ENCODE measurements at places on chromosomes 11 and 22.

DNA sequence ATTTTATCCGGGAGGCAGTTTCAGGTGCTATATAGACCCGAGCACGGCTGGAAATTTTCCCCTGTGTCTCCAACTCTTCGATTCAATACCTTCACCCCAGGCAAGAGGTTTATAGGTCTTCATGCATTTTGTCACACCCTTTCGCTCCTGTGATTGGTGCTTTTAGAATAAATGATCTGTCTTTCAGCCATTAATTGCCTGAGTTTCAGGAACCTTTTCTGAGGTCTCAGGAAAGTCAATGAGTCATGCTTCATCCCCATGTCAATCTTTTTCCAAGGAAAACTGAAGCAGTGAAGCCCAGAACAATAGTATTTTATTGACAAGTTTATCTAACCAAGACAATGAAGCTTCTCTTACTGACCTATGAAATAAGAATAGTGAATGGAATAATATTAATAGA, 29.9 kb downstream of the FAM181B start:
- no peaks in the 10 kb centered on the region for H3K36me3 ChIP-seq
- no peak for DNase-seq
- H3K4me3 ChIP-seq: no peak overlapping the region

DNA sequence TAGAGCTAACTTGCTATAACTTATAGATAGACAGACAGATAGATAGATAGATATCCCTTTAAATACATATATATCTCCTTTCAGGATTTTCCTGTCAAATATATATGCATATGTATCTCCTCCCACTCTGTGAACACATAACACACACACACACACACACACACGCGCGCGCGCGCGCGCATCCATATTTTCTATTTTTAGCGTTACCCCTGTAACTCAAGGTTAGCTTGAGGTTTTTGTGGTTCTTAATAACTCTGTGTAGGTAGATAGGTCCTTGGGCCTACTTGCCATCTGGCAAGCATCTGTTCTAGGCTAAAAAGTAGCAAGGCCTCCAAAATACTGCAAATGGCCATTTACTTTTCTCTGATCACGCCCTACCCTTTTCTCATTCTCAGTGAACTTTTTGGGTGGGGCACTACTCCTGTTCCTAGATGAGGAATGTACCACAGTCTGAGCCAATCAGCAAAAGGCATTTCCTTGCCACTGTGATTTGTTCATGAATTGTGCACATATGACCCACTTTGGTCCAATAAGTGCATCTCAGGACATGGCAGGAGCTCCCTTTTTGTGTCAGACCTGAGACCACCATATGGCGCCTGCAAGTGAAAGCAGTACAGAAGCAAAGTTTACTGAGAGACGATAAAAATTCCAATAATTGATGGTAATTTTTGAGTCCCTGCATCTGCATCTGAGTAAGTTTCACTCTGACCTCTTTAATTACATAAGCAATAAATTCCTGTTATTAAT, 740.5 kb upstream of the API5 start:
- DNase-seq: no peak
- peaks cover 1% of the 10 kb centered on the region for H3K4me1 ChIP-seq
- no peak overlapping the region for H3K27ac ChIP-seq
- H3K4me3 ChIP-seq: no peak overlapping the region
- H3K36me3 ChIP-seq: no peaks in the 10 kb centered on the region

DNA sequence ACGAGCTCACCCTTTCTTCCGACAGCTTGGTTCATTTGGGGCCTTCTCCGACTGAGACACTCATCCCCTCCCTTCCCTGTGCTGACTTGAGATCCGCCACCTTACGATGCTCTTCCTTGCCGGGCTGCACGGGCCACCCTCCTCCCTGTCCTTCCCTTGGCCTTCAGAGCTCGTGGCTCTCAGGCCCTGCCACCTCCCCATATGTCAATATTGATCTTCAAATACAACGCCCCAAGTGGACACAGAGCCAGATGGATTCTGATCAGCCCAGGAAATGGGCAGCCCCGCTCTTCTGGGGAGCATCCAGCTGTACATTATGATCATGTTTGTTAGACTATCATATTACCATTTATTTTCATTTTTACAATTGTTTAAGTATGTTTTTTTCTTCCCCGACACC, 812.8 kb downstream of the TBC1D22A start:
- no peaks in the 10 kb centered on the region for H3K4me1 ChIP-seq
- no peak for DNase-seq
- H3K27ac ChIP-seq: no peak overlapping the region
- no peaks in the 10 kb centered on the region for H3K27me3 ChIP-seq
- no peak overlapping the region for H3K4me3 ChIP-seq

DNA sequence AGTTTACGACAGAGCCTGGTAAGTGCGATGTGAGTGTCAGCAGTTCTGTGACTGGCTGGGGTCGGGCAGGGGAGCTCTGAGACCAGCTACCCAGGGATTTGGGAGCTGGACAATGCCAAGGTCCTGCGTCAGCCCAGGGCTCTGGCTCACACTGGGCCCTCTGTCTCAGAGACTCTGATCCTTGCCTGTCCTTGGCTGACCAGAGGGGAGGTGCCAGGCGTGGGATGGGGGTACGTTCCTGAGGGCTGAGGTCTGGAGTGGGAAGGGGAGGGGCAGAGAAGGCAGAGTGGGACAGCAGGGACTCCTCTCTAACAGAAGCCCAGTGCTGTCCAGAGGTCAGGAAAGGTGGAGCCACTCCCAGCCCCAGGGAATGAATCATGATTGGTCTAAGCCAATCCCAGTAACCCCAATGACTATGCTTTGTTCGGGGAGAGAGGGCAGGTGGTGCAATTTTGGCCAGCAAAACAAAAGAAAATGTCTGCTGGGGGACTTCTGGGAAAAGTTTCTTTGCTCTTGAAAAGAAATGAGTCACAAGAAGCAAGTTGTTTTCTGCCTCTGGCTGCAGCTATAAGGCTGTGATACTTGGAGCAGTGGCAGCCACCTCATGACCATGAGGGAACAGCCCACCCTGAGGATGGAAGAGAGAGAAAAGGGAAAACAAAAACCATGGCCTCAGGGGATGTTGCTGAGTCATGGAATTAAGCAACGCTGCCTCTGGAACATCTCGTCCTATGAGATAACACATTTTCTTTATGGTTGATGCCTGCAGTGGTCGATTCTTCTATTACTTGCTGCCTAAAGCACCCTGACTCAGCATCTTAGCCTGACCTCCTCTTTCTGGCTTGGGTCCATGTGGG, 108.3 kb downstream of the CHST1 start:
- DNase-seq: no peak
- H3K4me3 ChIP-seq: no peak overlapping the region
- H3K4me1 ChIP-seq: 0 out of 2 replicates have a peak, but pooled peaks cover 5% of the 10 kb centered on the region

GRCh38 chr22:23522623-23523251, 57.4 kb downstream of the IGLL1 start:
- no peaks in the 10 kb centered on the region for H3K27me3 ChIP-seq
- H3K4me3 ChIP-seq: peak overlapping the region; percentile 9
- no peak overlapping the region for H3K27ac ChIP-seq
- H3K36me3 ChIP-seq: no peaks in the 10 kb centered on the region
- peaks cover 1% of the 10 kb centered on the region for H3K4me1 ChIP-seq
- DNase-seq: no peak

DNA sequence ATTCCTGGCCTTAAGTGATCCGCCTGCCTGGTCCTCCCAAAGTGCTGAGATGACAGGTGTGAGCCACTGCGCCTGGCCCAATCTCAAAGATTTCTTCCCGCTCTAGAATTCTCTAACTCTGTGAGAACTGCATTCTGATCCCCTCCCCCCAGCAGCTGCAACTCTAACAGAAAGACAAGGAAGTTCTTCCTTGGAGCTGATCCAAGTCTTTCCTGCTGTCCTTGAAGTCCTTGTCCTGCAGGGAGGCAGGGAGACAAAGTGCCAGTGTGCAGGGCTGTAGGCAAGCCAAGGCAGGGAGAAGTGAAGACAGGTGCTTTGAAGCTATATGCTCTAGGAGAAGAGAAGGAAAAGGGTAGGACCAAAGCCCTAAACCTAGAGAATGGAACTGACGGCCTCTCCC, 9.5 kb upstream of the GGA1 start:
- no peaks in the 10 kb centered on the region for H3K4me1 ChIP-seq
- DNase-seq: no peak
- H3K27me3 ChIP-seq: no peaks in the 10 kb centered on the region
- no peak overlapping the region for H3K27ac ChIP-seq

- H3K4me3 ChIP-seq: no peak overlapping the region
- H3K36me3 ChIP-seq: no peaks in the 10 kb centered on the region
- no peak overlapping the region for H3K27ac ChIP-seq
- H3K27me3 ChIP-seq: no peaks in the 10 kb centered on the region
- DNase-seq: no peak
Observed at GRCh38 chr11:77195071-77195755, 67.2 kb downstream of the MYO7A start.

GRCh38 chr11:603154-603553, 12.6 kb downstream of the IRF7 start:
- H3K27me3 ChIP-seq: no peaks in the 10 kb centered on the region
- peaks cover 58% of the 10 kb centered on the region for H3K36me3 ChIP-seq
- DNase-seq: no peak
- H3K4me3 ChIP-seq: no peak overlapping the region
- no peaks in the 10 kb centered on the region for H3K4me1 ChIP-seq
- no peak overlapping the region for H3K27ac ChIP-seq

GRCh38 chr11:110298301-110298765, 1.9 kb upstream of the RDX start:
- H3K27ac ChIP-seq: no peak overlapping the region
- H3K27me3 ChIP-seq: no peaks in the 10 kb centered on the region
- peaks cover 4% of the 10 kb centered on the region for H3K4me1 ChIP-seq
- H3K4me3 ChIP-seq: no peak overlapping the region
- no peak for DNase-seq
- H3K36me3 ChIP-seq: no peaks in the 10 kb centered on the region

GRCh38 chr22:31287818-31288495, 4.3 kb downstream of the PIK3IP1 start:
- no peak overlapping the region for H3K4me3 ChIP-seq
- H3K27me3 ChIP-seq: no peaks in the 10 kb centered on the region
- no peaks in the 10 kb centered on the region for H3K36me3 ChIP-seq

DNA sequence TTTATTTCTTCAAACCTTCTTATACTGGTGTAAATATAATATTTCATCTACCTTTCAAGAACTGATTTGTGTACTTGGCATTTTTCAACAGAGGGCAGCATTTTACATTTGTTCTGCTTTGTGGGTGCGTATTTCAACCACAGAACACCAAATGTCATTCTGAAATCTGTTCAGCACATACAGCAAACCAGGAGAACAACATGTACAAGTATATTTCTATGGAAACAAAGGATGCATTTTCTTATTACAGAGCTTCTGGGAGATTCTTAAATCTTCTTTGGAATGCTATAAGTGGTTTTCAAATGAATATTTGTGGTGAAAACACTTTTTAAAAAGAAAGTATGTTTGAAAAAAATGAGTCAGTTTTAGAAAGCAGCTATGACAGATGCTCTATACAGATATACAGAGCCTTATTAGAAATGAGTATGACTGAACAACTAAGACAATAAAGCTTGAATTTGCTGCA, 946.0 kb downstream of the FAM181B start:
- H3K4me1 ChIP-seq: peaks cover 2% of the 10 kb centered on the region
- no peaks in the 10 kb centered on the region for H3K36me3 ChIP-seq
- H3K27ac ChIP-seq: no peak overlapping the region
- no peak for DNase-seq

DNA sequence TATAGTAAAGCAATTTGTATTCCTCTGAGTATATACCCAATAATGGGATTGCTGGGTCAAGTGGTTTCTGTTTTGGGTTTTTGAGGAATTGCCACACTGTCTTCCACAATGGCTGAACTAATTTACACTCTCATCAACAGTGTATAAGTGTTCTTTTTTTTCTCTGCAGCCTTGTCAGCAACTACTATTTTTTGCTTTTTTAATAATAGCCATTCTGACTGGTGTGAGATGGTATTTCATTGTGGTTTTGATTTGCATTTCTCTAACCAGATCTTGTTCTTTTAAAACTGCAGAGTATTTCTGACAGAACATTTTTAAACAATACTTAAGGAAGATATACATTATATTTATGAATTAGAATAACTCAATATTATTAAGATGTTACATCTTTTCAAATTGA, 1140.5 kb upstream of the CNTN5 start:
- no peak overlapping the region for H3K27ac ChIP-seq
- H3K36me3 ChIP-seq: no peaks in the 10 kb centered on the region
- H3K4me3 ChIP-seq: no peak overlapping the region
- no peak for DNase-seq
- H3K4me1 ChIP-seq: no peaks in the 10 kb centered on the region
- H3K27me3 ChIP-seq: no peaks in the 10 kb centered on the region

DNA sequence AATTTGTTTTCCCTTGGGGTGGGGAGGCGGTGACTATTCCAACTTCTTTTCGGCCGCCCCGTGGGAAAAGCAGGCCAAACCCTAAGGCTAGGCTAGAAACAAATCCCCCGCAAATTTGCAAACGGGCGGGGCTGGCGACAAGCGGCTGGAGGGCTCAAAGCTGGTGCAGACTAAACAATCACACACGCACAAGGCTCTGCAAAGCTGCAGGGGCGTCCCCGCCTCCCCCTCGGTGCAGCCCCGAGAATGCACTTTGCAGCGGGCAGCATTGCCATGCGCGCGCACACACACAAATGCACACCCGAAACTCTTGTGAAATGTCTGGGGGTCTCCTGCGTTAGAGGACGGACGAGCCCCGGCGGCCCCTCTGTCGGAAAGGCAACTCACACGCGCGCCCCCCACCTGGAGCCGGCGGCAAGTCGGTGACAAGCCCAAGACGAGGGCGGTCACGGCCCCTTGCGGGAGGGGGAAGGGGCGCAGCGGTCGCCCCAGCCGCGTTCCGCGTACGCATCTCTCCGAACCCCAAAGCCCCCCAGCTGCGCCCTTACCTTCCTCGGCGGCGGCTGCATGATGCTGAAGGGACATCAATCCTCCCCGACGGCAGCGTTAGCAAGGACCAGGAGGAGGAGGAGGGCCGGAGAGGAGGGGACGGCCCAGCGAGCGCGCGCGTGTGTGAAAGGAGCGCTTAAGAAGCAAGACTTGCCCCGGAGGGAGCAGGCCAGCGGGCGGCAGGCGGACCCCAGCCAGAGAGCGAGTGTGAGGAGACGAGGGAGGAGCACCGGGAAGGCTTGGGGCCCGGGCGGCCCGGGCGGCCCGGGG, 600 bp downstream of the FCHSD2 start:
- peak overlapping the region; percentile 52 for H3K4me3 ChIP-seq
- no peak for DNase-seq
- H3K27ac ChIP-seq: no peak overlapping the region
- H3K27me3 ChIP-seq: peaks cover 3% of the 10 kb centered on the region

DNA sequence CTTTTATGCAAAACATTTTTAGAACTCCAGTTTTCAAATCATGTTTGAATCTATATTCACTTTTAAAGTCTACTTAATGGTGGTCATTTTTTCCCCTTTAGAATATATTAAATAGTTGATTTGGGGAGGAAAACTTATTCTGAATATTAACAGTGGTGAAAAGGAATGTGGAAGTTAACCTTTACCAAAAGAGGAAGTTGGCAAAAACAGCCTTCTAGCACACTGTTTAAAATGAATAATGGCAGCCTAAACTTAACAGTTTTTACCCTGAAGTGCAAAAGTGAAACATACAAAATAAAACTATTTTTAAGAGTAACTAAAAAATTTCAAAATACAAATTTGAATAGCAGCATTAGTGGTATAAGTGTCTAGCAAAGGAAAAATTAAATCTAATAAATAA, 86.4 kb downstream of the GRK3 start:
- H3K27me3 ChIP-seq: no peaks in the 10 kb centered on the region
- no peak overlapping the region for H3K4me3 ChIP-seq
- DNase-seq: no peak
- no peaks in the 10 kb centered on the region for H3K36me3 ChIP-seq
- H3K4me1 ChIP-seq: no peaks in the 10 kb centered on the region

All from iPS DF 6.9 (cell line).